ENCODE measurements at places on chromosomes 11 and 22. TPM values are rescaled to one million over a fixed set of nuclear protein-coding genes. Genes with fewer than 3 reads are reported as not detected.

Gene NXPE1
- total RNA-seq, result not detected

Gene POLR3H
- 70.1 TPM for total RNA-seq

Gene RBMXL2
- not detected for total RNA-seq

Gene INPP5J
- 0.23 TPM for total RNA-seq

Gene GAL3ST1
- not detected for total RNA-seq

Gene MMP7
- total RNA-seq, result not detected

Gene CCDC73
- total RNA-seq, result 0.20 TPM

Gene HEPHL1
- total RNA-seq, result not detected

- peaks cover 4% of the 10 kb centered on the region for H3K4me1 ChIP-seq
- no peaks in the 10 kb centered on the region for H3K27me3 ChIP-seq
- H3K36me3 ChIP-seq, result no peaks in the 10 kb centered on the region
- H3K27ac ChIP-seq, result no peak overlapping the region
Observed at GRCh38 chr11:117570701-117571100, 226.3 kb downstream of the DSCAML1 start.

- no peaks in the 10 kb centered on the region for H3K27me3 ChIP-seq
- H3K36me3 ChIP-seq, result no peaks in the 10 kb centered on the region
- no peak for DNase-seq
- H3K4me3 ChIP-seq, result no peak overlapping the region
Observed at GRCh38 chr11:103928040-103928801, 108.2 kb upstream of the DDI1 start.

DNA sequence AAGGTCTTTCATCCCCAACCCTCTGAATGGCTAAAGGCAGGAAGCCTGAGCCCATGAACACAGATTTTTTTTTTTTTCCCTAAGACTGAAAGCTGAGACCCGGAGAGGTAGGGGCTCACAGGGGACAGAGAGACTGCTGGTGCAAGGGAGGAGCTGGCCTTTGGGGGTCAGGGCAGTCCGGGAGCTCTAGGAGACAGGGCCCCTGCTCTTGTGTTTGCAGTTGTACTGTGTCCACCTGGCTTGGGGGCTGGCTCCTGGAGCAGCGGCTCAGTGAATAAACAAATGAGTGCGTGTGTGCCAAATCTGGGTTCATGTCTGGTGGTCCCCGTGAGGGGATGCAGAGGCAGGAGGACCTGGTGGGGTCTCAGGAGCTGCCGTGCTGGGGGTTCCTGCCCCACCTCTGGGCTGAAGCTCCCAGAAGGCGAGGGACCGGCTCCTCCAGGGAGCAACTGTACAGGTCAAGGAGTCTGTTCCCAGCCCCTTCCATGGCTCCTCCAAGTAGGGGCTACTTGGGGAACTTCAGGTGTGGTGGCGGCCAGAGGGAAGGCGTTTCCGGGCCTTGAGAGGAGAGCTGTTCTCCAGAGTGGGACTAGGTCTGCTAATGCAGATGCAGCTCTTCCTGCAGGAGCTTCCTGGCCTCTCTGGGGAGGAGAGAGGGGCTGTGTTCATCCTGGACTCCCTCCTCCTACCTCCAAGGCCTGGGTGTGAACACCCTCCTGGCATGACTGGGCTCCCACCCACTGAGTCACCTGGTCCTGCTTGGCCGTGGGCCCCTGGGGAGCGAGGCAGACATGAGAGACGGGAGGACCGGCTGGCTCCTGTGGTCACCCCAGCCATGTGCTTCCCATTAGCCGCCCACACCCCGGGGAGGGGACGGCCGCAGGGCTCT is 57.6 kb downstream of the FBXO7 start:
- H3K36me3 ChIP-seq, result no peaks in the 10 kb centered on the region
- no peak for DNase-seq
- H3K4me1 ChIP-seq, result no peaks in the 10 kb centered on the region
- peaks cover 10% of the 10 kb centered on the region for H3K27me3 ChIP-seq
- H3K4me3 ChIP-seq, result no peak overlapping the region

- H3K4me1 ChIP-seq, result peaks cover 25% of the 10 kb centered on the region
- DNase-seq, result no peak
- H3K4me3 ChIP-seq, result no peak overlapping the region
Observed at GRCh38 chr11:75578977-75579376, 16.9 kb downstream of the SERPINH1 start.

DNA sequence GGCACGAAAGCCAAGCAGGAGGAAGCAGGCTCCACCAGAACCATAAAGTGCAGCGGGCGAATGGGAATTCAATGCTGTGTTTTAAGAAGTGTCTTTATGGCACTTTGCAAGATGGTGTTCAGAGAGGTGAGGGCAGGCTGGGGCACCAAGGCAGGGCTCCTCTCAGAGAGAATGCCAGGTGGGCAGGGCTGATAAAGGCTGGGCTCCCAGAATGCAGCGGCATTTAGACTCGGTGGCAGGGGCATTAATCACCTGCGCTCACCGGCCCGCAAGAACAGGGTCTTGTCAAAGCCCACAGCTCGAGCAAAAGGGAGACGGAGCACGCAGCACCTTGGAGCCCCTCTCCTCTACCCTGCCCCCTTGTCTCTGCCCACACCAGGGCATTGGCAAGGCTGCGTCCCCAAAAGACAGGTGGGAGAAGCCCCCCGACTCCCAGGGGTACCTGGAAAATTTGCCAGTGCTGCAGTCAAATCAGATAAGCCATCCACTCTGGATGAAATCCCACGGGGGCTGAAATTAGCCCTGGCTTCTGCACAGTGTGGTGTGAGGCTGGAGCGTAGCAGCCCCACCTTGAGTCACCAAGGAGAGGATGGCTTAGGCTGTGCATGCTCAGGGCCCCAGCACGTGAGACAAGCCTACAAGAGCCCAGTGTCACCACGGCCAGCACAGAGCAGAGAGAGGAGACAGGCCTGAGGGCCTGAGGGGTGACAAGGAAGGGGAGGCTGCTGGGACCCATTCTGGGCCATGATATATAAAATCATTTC is 8.1 kb downstream of the MACROD1 start:
- peaks cover 6% of the 10 kb centered on the region for H3K36me3 ChIP-seq
- no peak overlapping the region for H3K4me3 ChIP-seq
- no peaks in the 10 kb centered on the region for H3K27me3 ChIP-seq
- H3K27ac ChIP-seq, result no peak overlapping the region

DNA sequence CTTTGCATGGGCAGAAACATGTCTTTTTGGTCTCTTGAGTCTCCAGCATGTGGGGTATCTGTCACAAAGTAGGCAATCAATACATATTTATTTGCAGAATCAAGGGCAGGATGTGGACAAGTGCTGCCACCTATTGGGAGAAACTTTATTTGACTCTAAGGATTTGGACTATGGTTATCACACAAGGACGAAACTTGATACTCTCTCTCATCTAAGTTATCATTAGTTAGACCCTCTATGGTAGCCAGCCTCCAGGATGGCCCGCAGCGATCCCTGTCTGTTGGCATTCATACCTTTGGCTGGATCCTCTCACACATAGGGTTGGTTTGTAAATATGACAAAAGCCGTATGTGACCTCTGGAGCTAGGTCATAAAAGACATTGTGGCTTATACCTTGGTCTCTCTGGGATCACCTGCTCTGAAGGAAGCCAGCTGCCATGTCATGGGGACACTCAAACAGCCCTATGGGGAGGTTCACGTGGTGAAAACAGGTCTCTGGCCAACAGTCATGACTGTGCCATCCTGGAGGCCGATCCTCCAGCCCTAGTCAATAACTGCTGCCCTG is 1.1 kb upstream of the FBXO7 start:
- H3K27ac ChIP-seq, result peak overlapping the region; percentile 97
- H3K4me3 ChIP-seq, result peak overlapping the region; percentile 96
- peaks cover 3% of the 10 kb centered on the region for H3K36me3 ChIP-seq
- no peaks in the 10 kb centered on the region for H3K27me3 ChIP-seq
- H3K4me1 ChIP-seq, result peaks cover 12% of the 10 kb centered on the region

DNA sequence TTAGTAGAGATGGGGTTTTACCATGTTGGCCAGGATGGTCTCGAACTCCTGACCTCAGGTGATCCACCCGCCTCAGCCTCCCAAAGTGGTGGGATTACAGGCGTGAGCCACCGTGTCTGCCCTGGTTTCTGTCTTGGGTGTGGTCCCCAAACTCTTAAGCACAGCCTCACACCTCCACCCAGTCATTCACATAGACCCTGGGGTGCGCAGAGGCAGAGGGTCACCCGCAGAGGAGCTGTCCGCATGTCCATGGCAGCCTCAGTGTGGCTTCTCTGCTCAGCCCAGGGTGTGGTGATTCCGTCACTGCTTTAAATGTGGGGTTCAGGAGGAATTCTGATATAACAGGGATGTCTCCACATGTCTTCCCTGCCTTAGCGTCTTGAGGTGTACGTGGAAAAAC is 48.5 kb upstream of the PRODH start:
- no peak for DNase-seq
- H3K27ac ChIP-seq, result no peak overlapping the region
- H3K27me3 ChIP-seq, result no peaks in the 10 kb centered on the region

GRCh38 chr11:70953720-70954119 is 298.7 kb downstream of the SHANK2 start:
- peaks cover 2% of the 10 kb centered on the region for H3K4me1 ChIP-seq
- H3K27me3 ChIP-seq, result peaks cover 5% of the 10 kb centered on the region

GRCh38 chr11:122101625-122102291 is 14.3 kb downstream of the BLID start:
- H3K36me3 ChIP-seq, result no peaks in the 10 kb centered on the region
- peaks cover 8% of the 10 kb centered on the region for H3K4me1 ChIP-seq
- H3K27me3 ChIP-seq, result peaks cover 34% of the 10 kb centered on the region
- DNase-seq, result no peak

- H3K36me3 ChIP-seq, result peaks cover 26% of the 10 kb centered on the region
- H3K27ac ChIP-seq, result no peak overlapping the region
- no peak for DNase-seq
- H3K4me1 ChIP-seq, result peaks cover 28% of the 10 kb centered on the region
- no peaks in the 10 kb centered on the region for H3K27me3 ChIP-seq
Observed at GRCh38 chr11:46414466-46414796, 22.9 kb upstream of the CHRM4 start.

DNA sequence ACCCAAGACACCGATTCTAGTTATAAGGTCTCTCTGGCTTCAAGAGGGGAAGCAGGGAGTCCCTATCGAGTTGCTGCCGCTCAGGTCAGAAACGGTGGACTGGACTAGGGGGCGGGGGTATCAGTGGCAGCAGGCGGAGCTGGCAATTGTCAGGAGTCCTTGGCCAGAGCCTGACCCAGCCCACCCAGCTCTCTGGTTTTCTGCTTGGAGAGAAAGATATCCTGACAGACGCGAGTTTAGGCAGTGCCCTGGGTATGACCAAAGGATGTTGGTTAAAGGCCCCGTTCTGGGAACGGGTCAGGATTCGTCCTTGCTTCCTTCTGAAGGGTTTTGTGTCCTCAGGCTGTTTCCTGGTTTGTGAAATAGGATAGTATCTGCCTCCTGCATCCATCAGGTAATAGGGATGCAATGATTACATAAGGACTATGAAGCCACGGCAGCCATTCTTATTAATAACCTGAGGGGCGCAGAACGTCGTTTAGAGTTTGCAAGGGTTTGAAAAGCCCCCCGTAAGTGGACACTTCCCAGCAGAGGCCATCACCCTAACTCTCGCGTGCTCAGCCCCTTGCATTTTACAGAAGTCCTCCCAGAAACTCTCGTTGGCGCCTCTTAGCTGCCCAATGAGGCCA is 700 bp upstream of the DEPDC5 start:
- H3K36me3 ChIP-seq, result no peaks in the 10 kb centered on the region
- peak overlapping the region; percentile 98 for H3K27ac ChIP-seq
- peak overlapping the region; percentile 93 for H3K4me3 ChIP-seq
- H3K27me3 ChIP-seq, result no peaks in the 10 kb centered on the region
- peak; percentile 2 for DNase-seq

GRCh38 chr11:77039491-77040400 is 5.5 kb downstream of the B3GNT6 start:
- peaks cover 73% of the 10 kb centered on the region for H3K27me3 ChIP-seq
- DNase-seq, result peak; percentile 56
- no peaks in the 10 kb centered on the region for H3K36me3 ChIP-seq
- no peak overlapping the region for H3K4me3 ChIP-seq
- H3K27ac ChIP-seq, result no peak overlapping the region

DNA sequence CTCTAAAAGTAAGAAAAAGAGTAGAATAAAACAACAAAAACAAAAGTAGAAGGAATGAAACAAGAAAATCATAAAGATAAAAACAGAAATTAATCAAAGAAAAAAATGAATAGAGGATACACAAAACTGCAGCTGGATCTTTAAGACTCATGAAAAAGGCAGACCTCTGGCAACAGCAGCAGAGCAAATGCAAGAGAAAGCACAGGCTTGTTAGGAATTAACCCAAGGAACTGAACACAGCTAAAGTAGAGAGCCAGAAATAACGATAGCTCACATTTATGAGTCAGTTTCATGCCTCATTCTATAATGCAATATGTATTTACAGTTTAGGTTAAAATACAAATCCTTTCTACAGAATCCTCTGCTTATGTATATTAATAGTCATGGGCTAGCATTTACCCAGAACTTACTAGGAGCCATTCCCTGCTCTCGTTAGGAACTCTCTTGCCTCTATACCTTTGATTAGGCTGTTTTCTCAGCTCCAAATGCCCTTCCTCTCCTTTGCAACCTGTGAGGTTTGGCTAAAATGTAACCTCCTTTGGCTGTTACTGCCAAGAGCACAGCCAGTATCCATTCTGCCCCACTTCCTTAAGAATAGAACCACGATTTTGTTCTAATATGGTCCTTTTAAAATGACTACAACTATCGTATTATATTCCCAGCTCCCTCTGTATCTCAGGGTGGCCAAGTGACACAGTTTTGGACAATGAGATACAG is 38.3 kb upstream of the NFAM1 start:
- H3K4me1 ChIP-seq, result no peaks in the 10 kb centered on the region
- no peaks in the 10 kb centered on the region for H3K27me3 ChIP-seq
- no peak overlapping the region for H3K4me3 ChIP-seq
- H3K27ac ChIP-seq, result no peak overlapping the region
- no peaks in the 10 kb centered on the region for H3K36me3 ChIP-seq

- peaks cover 13% of the 10 kb centered on the region for H3K4me1 ChIP-seq
- no peaks in the 10 kb centered on the region for H3K36me3 ChIP-seq
- DNase-seq, result no peak
- H3K4me3 ChIP-seq, result peak overlapping the region; percentile 94
Observed at GRCh38 chr11:65454311-65454695, 31.7 kb downstream of the NEAT1 start.
